ENCODE measurements at places on chromosomes 5 and 9.

DNA sequence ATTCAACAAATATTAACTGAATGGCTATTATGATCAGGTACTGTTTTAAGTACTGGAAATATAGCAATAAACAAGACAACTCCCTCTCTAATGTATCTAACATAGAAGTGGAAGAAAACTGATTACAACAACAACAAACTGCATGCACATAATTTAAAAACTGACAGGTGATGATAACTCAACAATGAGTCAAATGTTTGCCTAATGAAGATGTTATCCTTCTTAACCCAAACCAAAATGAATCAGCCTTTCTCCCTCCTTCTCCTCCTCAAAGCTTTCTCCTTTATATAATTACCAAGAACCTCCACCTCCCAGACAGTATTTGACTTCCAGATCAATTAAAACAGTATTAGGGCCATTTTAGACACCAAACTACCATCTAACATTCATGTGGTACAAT lies 49.3 kb downstream of the RICTOR start:
- DNase-seq: no peak

DNA sequence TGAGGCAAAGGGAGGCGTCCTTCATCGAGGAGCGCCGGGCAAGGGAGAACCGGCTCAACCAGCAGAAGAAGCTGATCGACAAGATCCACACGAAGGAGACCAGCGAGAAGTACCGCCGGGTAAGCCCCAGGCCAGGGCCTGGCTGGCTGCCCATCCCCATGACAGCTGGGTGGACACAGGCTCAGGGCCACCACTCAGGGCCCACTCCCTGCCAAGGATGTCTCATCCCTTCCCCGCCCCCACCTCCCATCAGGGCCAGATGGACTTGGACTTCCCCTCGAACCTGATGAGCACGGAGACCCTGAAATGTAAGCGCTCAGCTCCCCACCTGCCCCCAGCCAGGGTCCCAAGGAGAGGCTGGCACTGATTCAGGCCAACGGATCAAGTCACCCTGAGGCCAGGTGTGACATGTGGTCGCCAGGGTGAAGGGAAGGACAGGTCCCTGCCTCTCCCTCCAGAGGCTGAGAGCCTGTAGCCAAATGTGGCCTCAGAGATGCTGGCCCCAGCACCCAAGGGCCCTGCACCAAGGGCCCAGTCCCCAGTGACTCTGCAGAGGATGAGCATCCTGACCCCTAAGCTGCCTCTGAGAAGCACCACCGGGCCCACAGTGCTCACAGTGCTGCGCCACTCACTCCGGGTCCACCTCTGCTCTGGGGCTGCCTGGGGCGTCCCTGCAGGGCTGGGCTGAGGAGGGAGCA lies 3.1 kb upstream of the RABL6 start:
- DNase-seq: no peak

DNA sequence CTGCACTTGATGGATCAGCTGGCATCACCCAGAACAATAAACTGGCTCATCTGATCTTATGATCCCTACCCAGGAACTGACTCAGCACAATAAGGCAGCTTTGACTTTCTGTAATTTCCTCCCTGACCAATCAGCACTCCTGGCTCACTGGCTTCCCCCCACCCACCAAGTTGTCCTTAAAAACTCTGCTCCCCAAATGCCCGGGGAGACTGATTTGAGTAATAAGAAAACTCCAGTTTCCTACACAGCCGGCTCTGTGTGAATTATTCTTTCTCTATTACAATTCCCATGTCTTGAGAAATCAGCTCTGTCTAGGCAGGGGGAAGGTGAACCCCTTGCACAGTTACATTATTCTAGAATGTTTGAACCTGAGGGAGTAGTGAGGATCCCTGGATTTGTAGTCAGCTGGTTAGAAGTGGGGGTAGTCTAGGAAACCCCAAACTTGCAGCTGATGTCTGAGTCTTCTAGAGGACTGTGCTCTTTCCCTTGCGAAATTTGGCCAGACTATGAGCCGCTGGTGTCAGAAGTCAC lies 111.7 kb upstream of the NEK6 start:
- peak; percentile 42 for DNase-seq

DNA sequence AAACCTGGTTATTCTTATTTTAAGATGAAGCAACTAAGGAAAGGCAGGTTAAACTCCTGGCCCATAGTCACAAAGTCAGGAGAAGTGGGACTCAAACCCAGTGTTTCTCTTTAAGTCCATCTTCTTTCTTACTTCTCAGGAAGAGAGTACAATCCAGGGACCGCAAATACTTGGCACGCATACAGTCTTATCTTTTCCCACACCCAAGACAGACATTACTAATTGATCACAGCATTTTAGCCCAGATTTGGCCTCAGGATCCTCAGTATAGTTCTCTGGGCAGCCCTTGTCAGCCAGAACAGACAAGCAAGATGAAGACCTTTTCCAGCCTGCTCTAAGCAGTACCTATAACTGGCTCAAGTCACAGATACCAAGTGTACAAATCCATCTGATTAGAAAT lies 125.5 kb upstream of the RAI14 start:
- no peak for DNase-seq

GRCh38 chr5:110663525-110663924 lies 62.9 kb downstream of the TMEM232 start:
- DNase-seq: no peak

GRCh38 chr9:7174301-7174700 lies 416.5 kb downstream of the KDM4C start:
- no peak for DNase-seq

DNA sequence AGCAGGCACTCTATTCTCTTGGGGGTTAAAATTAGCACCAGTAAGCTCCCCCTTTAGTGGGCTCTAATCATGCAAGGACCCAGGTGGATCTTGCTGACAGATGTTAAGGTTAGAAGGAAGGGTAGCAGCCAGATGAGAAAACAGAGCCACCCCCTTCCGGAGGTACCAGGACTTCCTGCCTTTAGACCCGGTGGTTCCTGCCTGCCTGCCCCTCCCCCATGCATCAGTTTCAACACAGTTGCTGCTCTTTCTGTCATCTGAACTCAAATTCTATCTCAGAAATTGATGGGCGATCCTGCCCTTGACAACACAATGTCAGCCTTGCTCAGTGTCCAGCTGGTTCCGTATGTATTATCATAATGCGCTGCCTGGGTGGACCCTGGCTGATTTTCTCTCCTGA lies 287.3 kb downstream of the EBF1 start:
- no peak for DNase-seq

- no peak for DNase-seq
Observed at GRCh38 chr9:93826209-93826608, 128.9 kb downstream of the BARX1 start.

GRCh38 chr5:146015001-146015400 lies 78.6 kb downstream of the SH3RF2 start:
- DNase-seq: no peak

GRCh38 chr9:105554042-105554441 lies 3.9 kb upstream of the FKTN start:
- no peak for DNase-seq

DNA sequence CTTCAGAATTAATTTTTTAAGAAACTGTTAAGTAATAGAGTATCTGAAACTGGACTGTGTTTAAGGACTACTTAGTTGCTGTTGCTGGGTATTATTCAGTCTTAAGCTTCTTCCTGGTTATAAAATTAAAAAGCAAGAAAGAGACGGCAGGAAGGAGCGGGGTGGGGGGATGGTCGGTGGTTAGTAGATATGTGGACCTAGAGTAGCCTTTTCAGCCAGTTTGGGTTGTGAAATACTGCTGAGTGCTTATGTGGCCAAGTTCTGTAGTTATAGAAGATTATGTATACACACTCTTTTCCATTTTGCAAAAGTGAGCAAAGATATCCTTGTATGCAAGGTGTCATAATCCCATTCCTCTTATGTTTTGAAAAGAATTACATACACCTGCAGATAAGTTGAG lies 28.5 kb downstream of the TRIO start:
- no peak for DNase-seq

DNA sequence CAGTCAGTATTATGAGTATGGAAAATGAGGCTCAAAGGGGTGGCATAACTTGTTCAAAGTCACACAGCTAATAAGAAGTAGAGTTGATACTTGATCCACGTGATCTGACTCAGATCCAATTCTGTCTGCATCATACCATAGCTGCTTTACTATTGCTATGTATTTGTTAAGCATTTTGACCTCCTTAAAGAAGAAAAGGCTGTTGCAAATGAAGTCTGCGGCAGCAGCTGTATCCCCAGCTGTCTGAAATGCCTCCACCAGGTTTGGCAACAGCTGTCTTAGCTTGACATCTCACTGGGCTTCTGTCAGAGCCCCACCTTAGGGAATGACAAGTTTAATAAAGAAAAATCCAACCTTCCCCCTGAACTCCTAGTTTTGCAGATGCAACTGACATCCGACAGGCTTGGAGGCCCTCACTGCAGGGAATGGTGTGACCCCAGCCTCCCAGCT lies 75.6 kb upstream of the SLC44A1 start:
- DNase-seq: no peak

DNA sequence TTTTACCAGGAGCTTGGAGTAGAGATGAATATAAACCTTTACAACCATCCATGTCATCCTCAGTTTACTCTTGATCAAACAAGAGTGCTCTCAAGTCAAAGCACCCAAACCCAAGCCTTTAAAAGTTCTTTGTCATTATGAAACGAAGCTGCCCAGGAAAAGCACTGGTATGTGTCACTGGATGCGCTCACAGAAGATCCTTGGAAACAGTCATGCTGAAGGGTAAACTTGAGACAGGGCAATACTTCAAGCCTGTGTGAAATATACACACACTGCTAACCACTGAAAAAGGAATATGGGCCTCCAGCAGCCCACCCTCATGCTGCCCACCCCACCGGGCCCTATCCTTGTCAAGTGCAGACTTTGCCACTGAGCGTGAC lies 84.5 kb downstream of the PRRT1B start:
- DNase-seq: no peak

- DNase-seq: no peak
Observed at GRCh38 chr5:81925009-81925408, 46.8 kb upstream of the ATG10 start.

GRCh38 chr5:124844371-124844920 lies 98.0 kb upstream of the ZNF608 start:
- DNase-seq: no peak

- DNase-seq: peak; percentile 94
Observed at GRCh38 chr9:105299190-105299854, 54.9 kb downstream of the SLC44A1 start.

GRCh38 chr5:42970636-42971559 lies 69.2 kb downstream of the ANXA2R start:
- DNase-seq: no peak

DNA sequence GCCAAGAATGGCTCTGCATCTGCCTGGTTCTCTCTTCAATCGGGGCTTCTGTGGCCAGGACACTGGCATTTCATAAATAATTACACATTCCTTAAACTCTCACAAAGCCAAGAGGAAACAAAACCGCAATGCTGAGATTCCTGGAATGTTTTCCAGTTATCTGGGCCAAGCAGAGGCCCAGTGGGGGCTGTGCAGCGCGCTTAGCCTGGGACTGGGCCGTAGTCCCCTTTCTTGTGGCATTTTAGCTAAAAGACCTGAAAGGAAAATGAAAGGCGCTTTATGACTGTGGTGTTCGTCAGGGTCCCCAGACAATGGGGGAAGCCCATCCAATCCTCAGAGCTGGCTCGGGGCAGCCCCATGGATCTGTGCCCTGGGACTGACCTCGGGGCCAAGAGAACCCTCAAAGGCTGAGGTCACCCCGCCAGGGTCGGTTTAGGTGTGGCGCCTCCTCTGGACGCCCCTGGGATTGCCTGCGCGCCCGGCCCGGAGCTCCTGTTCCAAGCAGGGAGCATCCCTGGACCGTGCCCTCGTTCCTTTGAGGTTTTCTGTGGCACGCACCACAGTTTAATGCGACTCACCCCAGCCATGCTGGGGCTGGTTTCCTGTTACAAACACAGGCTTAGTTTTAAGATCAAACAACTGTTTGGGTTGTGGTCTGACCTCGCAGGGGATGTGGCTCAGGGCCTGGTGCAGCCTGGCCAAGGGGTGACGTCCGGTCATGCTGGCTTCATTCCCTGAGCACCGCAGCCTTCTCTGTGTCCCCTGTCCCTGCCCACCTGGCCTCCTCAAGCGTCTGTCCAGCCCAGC lies 51.5 kb upstream of the NKD2 start:
- DNase-seq: peak; percentile 54

GRCh38 chr9:137458194-137459151 lies 661 bp downstream of the NSMF start:
- no peak for DNase-seq

DNA sequence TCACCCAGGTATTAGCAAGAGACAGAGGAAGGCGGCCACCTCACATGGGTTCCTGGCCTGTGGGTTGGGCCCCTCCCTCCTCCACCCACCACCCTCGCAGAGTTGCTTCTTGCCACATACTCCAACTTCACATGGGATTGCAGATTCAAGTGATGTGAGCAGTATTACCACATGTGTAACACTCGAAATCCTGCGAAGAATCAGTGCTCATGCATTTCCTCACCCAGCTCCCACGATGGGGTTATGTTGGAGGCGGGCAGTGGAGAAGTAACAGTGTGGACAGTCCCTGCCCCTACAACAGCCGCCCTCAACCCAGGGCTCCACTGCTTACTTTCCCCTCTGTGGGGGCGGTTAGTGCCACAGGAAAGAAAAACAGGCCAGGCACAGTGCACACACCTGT lies 3.9 kb upstream of the FBP1 start:
- DNase-seq: no peak

- DNase-seq: peak; percentile 97
Observed at GRCh38 chr5:136053336-136054141, 24.8 kb downstream of the TGFBI start.

DNA sequence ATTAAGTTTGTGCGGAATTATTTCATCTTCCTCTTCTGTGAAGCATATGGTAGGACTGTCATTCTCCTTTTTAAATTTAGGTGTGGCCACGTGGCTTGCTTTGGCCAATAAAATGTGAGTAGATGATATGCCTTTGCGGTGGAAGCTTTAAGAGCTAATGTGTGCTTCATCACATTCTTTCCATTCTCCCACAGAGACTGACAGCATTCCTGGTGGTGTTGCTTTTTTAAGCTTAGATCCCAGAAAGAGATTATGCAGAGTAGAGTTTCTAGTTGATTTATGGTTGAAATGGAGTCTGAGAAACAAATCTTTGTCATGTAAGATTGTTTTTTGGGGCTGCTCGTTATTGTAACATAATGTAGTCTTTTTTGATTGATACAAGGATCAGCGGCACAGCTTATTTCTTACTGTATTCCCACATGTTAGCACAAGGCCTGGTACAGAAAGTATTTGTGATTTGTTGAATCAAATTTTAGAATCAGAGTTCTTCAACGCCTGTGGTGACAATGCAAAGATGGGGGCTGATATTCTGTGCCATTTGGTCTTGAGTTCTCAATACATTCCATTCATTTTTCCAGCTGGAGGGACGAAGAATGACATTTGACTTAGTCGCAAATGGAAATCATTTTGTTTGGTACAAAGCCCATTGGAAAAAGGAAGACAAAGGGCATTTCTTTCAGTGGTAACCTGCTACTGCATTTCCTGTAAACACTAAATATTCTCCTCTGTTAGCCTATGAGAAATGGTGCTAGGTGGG lies 209.9 kb upstream of the VLDLR start:
- no peak for DNase-seq

Data from epithelial cell of proximal tubule (primary cell).